ENCODE measurements at places on chromosomes 2 and 18.
A peak's percentile ranks its signal among the peaks of the same experiment; 100 is the strongest.

DNA sequence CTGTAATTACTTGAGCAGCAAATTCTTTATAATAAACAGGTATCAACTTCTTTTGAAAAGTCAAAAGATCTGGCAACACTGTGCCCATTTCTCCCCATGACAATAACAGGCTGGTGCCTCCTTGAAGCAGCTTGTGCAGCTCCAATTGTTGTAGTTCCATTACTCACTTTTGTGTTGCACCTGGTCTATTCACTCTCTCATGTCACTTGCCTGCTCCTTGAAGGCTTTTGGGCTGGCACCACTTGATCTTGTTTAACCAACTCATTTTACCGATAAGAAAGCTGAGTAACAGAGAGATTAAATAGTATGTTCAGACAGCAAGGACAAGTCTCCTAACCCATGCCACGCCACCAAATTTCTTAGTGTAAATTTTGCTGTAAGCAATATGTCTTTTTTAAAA lies 314.5 kb downstream of the OSR1 start:
- no peak for DNase-seq

GRCh38 chr2:99404797-99405669 lies 67.8 kb downstream of the EIF5B start:
- DNase-seq = no peak

GRCh38 chr2:203692031-203692710 lies 14.3 kb upstream of the CD28 start:
- no peak for DNase-seq

GRCh38 chr2:224202281-224202865 lies 163.3 kb upstream of the SERPINE2 start:
- no peak for DNase-seq

DNA sequence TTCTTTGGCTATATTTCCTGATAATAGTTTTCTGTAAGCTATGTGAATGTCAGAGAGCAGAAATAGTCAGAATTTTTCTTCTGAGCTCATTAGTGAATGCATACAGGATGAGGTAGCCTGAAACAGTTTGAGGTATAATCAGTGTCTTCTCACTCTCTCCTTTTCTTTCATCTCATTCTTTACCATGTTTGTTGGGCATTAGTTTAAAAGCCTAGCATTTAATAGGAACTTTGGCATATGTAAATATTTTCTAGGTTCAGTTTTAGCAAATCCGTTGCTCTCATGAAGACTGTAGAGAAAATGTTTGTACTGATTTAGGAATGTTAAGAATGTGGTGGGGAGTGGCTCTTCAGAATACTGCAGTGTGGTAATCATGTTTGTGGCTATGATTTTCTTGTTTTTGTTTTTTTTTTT lies 119.4 kb downstream of the PARD3B start:
- DNase-seq = no peak

DNA sequence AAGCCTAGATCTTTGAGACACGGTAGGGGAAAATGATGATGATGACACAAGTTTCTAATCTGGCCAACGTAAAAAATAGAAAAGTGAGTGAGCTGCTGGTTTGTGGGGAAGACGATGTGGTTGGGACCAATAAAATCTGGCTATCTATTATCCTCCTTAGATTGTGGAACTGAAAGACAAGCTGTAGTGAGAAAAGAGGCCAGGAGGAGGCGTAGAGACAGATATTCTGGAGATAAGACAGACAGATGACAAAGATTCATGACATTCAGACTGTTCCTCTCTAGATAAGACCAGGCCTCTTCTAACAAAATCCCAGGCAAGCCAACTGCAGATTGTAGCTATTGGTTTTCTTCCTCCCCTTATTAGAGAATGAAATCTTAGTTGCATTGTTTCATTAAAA lies 376.3 kb upstream of the UBE2E3 start:
- peak; percentile 18 for DNase-seq

- DNase-seq = no peak
Measured at GRCh38 chr2:101983928-101984327, 7.8 kb upstream of the IL1R2 start.

GRCh38 chr2:133977405-133977804 lies 276.5 kb upstream of the MGAT5 start:
- no peak for DNase-seq

GRCh38 chr2:99865818-99866676 lies 276.3 kb downstream of the AFF3 start:
- DNase-seq = no peak

DNA sequence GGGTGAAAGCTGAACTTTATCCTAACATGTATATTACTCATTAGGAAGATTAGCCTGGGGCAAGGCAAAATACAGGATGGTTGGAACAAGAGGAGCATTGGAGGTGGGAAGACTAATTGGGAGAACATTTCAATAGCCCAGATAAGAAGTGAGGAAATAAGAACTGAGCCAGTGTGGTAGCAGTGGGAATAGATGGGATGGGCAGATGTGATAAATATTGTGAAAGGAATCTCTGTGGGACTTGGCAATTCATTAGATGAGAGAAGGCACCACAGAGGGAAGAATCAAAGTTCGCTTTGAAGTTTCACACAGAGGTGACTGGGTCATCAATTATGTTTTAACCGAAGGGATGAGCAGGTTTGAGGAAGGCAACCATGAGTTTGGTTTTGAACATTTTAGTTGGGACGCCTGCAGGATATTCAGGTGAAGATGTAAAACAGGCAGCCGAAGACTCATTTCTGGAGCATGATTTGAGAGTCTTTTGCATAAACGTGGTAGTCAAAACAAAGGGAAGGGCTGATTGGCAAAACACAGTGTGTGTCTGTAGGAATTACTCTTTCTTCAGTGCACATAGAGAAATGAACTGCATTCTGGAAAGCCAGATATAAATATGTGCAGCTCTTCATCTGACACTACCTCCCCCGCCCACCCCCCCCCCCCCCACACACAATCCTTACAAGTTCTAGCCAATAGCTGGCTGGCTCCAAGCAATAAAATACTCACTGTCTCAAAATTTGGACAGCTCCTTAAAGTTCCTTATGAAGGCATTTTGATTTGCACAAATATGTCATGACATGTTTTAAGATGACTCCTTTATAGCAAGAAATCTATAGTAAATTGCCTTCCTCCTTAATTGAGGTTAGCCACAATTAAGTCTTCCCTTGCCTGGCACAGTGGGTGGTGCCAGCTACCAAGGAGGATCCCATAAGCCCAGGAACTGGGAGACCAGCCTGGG lies 1.9 kb upstream of the SLC1A4 start:
- no peak for DNase-seq

GRCh38 chr18:42271647-42272414 lies 316.8 kb downstream of the PIK3C3 start:
- DNase-seq = no peak

DNA sequence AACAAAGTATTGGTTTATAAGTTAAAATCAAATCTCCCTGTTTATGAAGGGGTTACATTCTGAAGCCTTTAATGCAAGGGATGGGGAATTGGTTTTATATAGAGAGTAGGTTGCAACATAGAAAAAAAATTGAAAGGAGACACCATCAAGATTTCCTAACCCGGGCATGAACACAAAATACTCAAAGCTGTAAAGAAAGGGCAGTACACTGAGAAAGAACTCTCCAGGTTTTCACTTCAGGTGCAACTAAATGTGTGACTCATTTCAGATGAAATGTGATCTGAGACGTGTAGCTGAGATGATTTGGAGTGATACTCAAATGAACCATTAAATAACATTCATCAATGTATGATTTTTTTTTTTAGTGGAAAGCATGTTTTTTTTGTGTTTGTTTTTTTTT lies 43.6 kb downstream of the SANBR start:
- no peak for DNase-seq

- no peak for DNase-seq
Measured at GRCh38 chr18:79736230-79736629, 56.6 kb downstream of the CTDP1 start.

- DNase-seq = no peak
Measured at GRCh38 chr2:158403237-158403636, 53.3 kb downstream of the CCDC148 start.

DNA sequence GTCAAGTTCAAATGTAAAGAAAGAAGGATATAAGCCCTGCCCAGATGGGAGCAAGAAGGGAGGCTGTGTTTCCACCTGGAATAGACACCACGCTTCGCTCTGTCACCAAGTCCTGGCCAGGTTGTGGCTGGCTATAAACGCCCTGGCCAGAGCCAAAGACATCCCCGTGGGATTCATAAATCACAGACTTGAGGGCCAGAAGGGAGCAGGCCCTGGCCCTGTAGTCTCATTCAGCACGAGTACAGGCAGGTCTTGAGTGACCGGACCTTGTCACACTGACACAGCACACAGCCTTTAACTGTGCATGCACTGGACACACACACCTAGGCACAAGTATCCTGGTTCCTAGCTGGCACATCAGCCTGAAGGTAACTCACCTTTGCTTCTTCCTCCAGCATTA lies 94.5 kb upstream of the MGAT4A start:
- no peak for DNase-seq

DNA sequence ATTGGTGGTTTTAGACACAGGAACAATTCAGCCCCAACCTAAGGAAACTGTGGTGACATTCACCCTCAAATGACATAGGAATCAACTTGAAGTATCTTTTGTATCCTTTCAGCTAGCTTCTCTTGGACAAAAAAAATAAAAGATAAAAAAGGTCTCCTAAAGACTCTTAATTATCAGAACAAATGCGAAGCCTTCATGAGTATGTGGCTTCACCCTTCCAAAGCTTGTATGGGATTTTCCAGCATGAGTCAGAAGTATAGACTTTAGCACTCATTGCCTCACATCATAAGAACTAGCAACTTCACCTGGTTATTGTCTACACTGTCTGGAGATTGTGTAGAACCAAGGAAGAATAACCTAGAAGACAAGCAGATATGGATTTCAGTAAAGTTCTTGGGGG lies 135.4 kb downstream of the LAMA3 start:
- no peak for DNase-seq

GRCh38 chr2:187274146-187274545 lies 173.9 kb downstream of the CALCRL start:
- DNase-seq = no peak

- DNase-seq = no peak
Measured at GRCh38 chr2:236613612-236614011, 44.0 kb downstream of the ACKR3 start.

DNA sequence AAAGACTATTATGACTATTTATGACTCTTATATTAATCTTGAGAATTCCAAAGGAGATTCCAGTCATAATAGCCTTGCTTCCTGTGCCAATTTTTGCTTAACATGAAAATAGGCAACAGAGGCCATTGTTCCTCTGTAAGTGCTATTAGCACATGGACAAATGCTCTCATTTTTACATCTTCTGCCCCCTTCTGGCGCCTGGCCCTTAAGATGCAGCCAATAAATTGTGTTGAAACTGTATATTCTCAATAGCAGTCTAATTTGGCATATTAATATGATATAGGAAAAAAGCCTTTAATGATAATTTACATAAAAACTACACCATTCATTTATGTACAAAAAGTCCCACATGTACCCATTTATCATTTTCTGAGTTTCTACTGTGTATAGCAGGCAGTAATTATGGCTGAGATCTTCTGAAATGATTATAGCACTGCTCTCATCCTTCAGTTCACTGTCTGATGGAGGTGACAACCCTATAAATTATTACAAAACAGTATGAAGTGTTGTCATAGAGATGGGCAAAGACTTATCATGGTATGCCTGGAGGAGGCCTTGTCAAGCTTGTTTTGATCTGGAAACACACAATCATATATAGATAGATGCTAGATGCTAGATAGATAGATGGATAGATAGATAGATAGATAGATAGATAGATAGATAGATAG lies 613.3 kb downstream of the TSN start:
- no peak for DNase-seq

- no peak for DNase-seq
Measured at GRCh38 chr18:7596147-7596546, 29.0 kb downstream of the PTPRM start.

DNA sequence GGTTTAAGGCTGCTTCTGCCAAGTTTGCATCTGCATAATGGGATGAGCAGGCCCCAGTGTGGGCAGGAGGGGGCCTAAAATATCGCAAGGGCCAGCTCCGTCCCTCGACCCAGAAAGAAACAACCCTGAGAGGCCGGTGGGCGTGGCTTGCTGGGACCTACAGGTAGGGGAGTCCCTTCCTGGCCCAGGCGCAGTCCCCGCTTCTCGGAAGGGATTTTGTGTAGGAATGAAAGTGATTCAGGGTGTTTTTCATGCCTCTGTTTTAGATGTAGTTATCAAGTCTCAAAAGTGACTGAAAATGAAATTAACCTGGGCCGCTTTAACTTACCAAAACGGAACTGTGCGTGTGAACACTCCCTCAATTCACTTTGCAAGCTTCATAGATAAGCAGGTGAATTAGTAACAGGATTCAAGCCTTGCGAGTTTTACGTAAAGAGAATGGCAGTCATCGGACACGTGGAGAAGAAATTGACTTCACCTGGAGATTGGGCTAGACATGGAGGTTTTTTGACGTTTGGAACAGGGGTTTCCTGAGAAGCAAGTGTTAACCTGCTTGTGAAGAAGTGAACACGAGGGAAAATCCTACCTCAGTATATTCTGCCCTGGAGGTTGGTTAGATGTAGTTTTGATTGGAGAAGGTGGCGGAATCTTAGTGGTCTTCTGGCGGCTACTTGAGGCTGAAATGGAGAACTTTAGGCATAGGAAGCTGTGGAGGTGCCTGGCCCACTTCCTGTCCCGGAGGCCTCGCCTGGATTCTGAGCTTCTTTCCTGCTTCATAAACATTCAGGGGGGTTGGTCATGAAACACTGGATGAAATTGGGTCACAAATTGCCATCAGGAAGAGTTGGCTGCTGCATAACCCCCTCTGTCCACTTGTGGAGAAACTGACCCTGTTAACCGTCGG lies 1.7 kb downstream of the NCK2 start:
- peak; percentile 76 for DNase-seq

DNA sequence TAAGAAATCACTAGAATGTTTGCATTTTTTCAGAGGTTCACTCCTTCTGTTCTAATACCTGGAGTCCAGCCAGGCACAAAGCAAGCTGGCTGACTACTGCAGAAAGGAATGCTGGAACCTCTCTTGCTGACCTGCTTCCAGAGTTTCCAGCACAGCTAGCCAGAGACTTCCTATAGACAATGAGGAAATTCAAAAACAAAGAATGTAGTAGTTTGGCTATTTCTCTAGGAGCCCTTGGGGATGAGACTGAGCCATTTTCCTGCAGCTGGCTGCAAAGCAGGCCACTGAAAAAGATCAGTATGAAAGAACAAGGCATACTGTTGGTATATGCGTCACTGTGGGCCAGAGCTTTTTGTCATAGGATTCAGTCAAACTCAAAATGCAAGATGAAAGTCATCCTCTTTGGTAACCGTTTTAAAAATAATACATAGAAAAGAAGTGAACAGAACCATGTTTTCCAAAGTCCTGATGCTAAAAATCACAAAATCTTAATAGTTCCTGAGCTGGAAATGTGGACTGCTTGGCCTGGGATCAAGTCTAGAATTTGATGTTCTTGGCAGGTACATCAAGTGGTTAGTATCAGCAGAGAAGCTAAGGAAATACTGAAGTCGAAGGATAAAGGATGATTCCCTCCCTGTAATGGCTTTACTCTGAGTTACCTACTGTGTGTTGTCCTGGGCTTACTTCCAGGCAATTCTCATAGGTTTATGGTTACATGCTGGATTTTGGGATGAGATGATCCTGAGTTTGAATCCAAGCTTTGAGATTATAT lies 9.0 kb upstream of the DSEL start:
- DNase-seq = no peak

- DNase-seq = no peak
Measured at GRCh38 chr18:8503248-8503647, 106.0 kb upstream of the RAB12 start.

- DNase-seq = no peak
Measured at GRCh38 chr2:30998672-30999071, 139.6 kb downstream of the GALNT14 start.

GRCh38 chr2:60313470-60314172 lies 239.8 kb downstream of the BCL11A start:
- no peak for DNase-seq

GRCh38 chr2:37904993-37905392 lies 20.1 kb upstream of the RMDN2 start:
- no peak for DNase-seq

- DNase-seq = no peak
Measured at GRCh38 chr2:202542142-202542541, 92.6 kb upstream of the FAM117B start.

Data from CD4-positive, alpha-beta T cell treated with Interleukin-17A for 1 hour (primary cell).